WERI-Rb-1 (cell line): ENCODE measurements at places on chromosomes 4 and X.

DNA sequence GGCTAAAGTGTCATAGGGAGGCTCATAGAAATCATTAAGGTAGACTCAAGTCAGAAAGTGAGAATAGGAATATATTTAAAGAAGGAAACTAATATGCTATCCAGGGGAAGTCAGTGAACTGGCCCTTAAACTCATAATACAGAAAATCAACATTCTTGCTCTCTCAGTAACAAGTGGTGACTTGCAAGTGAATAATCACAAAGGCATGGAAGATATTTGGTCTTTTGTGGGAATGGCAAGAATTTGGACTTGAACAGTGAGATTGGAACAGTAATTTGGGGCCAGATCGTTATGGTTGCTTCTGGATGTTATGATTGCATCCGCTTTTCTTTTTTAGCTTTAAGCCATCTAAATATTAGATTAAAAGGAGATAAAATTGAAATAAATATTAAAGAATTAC lies 103.8 kb downstream of the TBC1D19 start:
- no peak for DNase-seq

- no peak for DNase-seq
Measured at GRCh38 chr4:98558471-98559169, 99.8 kb downstream of the TSPAN5 start.

- DNase-seq, result no peak
Measured at GRCh38 chr4:39658756-39659155, 20.1 kb upstream of the SMIM14 start.

DNA sequence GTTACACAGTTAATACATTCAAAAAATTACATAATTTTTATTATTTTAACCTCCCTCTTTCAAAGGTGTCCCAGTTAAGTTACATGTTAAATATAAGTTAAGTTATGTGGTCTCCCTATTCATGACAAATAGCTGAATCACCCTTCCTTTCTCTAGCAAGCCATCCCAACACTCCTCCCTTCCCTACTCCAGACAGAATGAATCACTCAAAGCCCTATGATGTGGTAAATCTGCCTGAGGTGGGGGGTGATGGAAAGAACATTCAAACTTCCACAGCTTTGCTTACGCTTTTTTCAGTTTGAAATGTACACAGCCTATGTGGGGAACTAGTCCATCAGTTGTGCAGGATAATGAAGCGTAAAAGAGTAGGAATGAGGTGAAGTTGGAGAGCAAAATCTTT lies 90.2 kb downstream of the CXCL13 start:
- no peak for DNase-seq

- DNase-seq, result no peak
Measured at GRCh38 chrX:54978448-54978847, 15.5 kb downstream of the PFKFB1 start.

DNA sequence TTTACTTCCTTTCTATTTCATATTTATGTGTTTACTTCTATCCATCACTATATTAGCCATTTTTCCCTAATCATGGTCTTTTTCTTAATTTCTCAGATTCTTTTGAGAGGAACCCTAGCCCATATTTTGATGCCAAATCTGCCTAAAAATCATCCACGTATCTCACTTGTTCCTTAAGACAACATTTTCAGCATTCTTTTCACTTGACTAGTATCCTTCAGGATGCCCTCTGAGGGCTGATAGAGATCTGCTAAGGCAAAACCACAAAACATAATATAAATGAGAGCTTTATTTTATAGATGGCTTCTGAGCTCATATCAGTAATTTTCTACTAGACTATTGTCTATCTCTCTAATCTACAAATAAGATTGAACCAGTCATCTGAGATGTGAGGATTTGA lies 341.9 kb downstream of the GPM6A start:
- DNase-seq, result no peak

DNA sequence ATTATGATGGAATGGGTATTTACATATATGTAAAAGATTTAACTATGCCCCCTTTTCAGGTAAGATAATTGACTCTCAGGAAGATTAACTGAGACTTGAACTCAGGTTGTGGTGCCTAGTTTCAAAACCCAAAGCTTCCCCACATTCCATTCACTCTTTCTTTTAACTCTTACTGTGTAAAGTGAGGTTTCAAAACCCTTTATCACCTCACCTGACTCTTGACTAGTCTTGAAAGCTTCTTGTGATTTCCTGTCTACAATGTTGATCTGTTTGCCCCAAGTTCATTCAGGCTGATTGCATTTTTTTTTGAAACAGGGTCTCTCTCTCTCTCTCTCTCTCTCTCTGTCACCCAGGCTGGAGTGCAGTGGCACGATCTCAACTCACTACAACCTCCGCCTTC lies 40.5 kb upstream of the RAPGEF2 start:
- DNase-seq, result no peak

GRCh38 chr4:61427818-61428495 lies 227.8 kb downstream of the ADGRL3 start:
- no peak for DNase-seq

DNA sequence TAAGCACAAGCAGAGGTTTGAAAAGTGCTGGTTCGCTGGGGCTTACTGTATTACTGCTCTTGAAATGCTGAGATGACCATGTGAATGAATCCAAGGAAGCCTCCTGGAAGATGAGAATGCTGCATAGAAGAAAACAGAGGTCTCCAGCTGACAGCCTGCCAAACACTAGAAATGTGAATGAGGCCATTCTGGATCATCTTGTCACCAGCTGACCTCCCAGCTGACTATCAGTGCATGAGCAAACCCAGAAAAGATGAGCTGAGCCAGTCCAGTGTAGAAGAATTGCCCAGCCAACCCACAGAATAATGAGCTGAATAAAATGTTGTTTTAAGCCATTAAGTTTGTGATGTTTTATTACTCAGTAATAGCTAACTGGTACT lies 49.1 kb upstream of the DYNLT3 start:
- no peak for DNase-seq

- no peak for DNase-seq
Measured at GRCh38 chrX:41692162-41692749, 3.5 kb downstream of the GPR34 start.

GRCh38 chrX:106481341-106481740 lies 130.4 kb upstream of the RADX start:
- DNase-seq, result peak; percentile 45

GRCh38 chr4:65069177-65069576 lies 601.1 kb downstream of the EPHA5 start:
- DNase-seq, result no peak

DNA sequence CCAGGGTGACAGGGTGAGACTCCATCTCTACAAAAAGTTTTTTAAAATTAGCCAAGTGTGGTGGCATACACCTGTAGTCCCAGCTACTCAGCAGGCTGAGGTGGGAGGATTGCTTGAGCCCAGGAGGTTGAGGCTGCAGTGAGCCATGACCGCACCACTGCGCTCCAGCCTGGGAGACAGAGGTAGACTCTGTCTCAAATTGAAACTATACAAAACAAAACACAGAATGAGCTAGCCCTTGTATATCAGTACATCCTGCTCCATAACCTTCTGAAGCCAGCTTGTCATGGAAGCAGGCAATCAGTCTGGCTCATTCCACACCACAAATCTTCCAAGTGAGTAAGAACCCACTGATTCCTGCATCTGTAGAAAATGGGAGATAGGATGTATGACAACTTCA lies 49.0 kb downstream of the CD99L2 start:
- no peak for DNase-seq

- no peak for DNase-seq
Measured at GRCh38 chrX:41596596-41596995, 92.2 kb upstream of the GPR34 start.

GRCh38 chr4:88583631-88584470 lies 8.4 kb upstream of the HERC3 start:
- DNase-seq, result no peak

DNA sequence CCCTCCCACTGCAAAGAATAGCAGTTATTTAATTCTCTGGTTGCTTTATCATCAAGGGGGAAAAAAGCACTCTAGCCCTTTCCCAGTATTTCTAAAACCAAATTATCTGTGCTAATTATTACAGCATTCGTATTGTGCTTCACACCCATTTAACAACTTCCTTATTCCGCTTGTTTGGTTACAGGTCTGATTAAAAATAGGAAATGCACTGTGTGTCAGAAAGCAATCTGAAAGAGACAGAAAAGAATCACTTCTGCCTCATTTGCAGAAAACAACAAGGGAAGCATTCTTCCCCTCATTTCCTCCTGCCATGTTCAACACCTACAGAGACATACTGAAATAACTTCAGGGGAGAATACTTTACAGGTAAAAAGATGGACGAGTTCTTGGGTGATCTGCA lies 114.9 kb upstream of the MAP3K15 start:
- no peak for DNase-seq

DNA sequence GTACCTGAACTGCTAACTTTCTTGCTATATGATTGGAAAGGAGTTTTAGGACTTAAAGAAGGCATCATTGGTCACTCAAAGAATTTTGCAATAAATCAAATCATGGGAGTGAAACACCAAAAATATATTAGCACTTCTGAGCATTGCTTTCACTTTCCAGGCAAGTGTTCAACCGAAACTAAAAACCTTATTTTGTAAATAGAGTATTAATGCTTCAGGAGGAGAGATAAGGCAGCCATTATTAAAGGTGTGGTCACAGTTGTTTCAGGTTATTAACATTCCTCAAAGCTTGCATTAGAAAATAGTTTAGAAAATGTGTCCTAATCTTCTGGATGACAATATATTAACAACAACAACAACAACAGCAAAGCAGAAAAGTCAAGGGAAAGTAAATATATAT lies 92.3 kb upstream of the TLL1 start:
- no peak for DNase-seq

DNA sequence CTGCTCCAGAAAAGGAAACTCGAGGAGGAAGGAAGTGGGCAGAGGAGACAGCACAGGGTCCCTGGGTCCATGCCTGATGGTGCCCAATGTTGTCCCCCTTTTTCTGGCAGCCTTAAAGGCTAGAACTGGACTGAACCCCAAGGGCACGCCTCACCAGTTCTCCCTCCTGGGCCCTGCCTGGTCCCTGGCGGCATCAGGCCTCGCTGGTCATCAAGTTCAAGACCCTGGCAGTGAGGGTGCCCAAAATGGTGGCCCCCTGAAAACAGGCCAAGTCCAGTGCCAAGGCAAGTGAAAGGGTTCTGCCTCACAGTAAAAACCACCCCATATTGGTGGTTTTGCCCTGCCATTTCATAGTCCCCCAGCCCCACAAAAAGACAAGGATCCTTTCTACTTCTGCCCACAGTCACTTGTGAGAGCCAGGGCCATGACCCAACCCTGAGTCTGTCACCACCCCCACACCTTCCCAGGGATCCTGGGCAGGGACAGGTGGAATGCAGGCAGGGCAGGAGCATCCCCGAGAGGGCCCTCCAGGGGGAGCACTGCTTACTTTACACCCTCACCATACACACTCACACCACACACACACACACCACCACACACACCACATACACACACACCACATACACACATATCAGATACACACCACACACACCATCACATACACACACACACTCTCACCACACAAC lies 107.6 kb downstream of the DCTD start:
- peak; percentile 70 for DNase-seq

GRCh38 chr4:179584101-179584500 lies 2141.9 kb upstream of the AGA start:
- DNase-seq, result no peak

DNA sequence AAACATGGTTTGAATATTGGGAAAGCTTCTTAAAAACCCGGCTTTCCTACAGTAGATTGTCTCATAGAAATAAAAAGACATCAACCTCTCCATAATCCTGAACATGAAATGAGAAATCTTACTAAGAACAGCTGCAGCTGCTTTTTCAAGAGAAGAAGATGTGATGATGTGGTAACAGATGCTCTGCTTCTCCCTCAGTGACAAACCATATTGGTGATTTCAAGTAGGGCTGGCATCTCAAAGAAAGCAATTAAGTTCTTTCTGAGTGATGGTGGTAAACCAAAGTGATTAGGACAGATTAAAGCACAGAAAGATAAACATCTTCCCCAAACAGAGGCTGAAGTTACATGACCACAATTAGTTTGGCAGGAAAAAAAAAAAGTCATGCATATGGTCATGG lies 1477.7 kb downstream of the RAPGEF2 start:
- DNase-seq, result no peak

- DNase-seq, result no peak
Measured at GRCh38 chr4:16443504-16444088, 217.3 kb upstream of the TAPT1 start.

DNA sequence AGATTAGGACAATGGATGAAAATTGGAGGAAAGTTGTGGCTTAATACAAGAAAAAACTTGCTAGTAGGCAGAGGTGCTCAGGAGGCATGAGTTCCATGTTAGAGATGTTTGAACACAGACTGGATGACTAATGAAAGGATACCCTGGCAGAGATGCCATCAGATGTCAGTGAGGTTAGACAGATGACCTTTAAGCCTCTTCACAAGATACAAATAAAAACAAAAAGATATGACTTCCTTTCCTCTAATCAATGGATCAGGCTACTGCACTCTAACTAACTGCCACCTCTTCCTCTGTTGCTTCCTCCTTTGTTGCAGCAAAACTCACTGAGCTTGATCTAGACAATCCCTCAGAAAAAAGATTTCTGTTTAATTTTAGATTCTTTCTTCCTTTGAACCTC lies 14.7 kb downstream of the STAP1 start:
- no peak for DNase-seq

DNA sequence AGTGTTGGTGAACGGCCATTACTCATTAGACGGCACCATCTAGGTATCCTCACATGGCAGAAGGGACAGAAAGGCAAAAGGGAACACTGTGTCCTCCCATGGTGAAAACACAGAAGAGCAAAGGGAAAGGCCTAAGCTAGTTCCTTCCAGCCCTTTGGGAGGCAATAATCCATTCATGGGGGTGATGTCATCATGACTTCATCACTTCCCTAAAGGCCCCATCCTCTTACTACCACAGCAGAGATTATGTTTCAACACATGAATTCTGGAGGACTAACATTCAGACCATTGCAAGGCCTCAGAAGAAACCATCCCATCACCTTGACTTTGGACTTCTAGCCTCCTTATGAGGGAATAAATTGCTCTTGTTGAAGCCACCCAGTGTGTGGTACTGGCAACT lies 238.2 kb downstream of the MGST2 start:
- DNase-seq, result no peak

DNA sequence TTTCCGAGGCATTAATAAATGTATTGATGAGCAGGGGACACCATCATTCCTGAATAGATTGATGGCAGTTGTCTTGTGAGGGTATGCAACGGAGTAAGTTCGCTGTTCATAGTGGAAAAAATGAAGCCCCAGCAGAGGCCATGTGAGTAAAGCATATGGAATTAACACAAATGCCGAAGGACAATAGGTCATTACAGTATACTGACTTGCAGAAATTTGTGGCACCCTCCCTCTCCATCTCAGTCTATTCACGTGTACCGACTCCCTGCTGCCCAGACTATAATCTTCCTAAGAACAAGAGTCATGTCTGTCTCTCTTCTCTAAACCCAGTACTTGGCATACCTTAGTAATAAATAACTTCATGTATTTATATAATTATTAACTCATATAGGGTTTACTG lies 47.1 kb upstream of the PCDH10 start:
- DNase-seq, result no peak

GRCh38 chr4:159455675-159456237 lies 352.9 kb downstream of the RAPGEF2 start:
- peak; percentile 59 for DNase-seq

GRCh38 chr4:87399148-87399547 lies 8.2 kb upstream of the HSD17B11 start:
- DNase-seq, result no peak

- DNase-seq, result no peak
Measured at GRCh38 chrX:97882306-97882705, 998.6 kb downstream of the RPA4 start.

- no peak for DNase-seq
Measured at GRCh38 chrX:1483843-1484637, 31.3 kb upstream of the ASMTL start.
